ENCODE measurements at places on chromosomes 4 and X.
A peak's percentile ranks its signal among the peaks of the same experiment; 100 is the strongest.

DNA sequence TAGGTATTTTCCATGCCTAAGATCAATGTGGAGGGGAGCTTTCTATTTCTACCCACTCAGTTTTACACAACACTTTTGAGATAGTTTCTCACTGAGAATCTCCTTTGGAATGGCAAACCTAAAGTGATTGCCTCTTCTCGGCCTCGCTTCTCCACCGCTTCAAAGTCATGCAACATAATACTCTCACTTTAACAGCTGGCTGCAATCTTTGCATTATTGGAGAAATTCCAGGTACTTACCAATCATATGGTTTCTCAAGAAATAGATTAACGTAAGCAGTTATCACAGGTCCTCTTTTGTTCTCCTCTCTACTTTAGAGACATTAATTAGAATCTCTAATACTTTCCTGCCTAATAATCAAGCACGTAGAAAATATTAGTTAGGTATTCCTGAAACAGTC lies 3.7 kb upstream of the IL13RA2 start:
- no peak for DNase-seq

DNA sequence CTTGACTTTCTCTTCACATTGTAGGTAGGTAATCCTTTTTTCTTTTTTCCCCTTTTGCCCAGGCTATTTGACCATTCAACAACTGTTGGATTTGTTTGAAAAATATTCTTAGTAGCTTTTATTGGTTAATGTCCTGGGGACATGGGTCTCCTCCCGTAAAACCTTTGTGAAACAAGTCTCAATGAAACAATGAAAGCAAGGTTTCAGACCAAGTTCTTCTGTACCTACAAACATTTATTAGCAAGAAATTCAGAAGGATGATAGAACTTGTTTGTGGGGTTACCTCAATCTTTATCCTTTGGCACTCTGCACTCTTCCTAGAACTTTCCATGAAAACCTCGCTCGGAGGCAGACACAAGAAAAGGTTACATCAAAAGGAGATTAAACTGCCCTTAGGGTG lies 190.7 kb upstream of the ANK2 start:
- no peak for DNase-seq

DNA sequence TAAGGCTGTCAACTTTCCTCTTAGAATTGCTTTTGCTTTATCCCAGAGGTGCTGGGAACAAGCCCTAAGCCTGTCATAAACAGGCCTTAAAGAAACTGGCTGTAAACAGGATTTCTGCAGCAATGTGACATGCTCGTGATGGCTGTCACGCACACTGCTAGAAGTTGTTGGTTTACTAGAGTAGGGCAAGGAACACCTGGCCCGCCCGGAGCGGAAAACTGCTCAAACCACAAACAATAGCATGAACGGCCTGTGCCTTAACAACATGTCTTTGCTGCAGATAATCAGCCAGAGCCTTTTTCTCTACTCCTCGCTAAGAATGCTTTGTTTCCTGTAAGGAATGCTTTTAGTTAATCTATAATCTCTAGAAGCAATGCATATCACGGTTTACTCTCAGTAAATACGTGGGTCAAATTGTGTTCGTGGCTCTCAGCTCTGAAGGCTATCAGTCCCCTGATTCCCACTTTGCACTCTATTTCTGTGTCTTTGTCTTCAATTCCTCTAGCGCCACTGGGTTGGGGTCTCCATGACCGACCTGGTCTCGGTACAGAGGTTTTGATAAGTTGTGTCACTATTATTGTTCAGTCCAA lies 318.3 kb downstream of the GLUD2 start:
- no peak for DNase-seq

- peak; percentile 14 for DNase-seq
Observed at GRCh38 chr4:74934016-74934831, 1.3 kb downstream of the PARM1 start.

DNA sequence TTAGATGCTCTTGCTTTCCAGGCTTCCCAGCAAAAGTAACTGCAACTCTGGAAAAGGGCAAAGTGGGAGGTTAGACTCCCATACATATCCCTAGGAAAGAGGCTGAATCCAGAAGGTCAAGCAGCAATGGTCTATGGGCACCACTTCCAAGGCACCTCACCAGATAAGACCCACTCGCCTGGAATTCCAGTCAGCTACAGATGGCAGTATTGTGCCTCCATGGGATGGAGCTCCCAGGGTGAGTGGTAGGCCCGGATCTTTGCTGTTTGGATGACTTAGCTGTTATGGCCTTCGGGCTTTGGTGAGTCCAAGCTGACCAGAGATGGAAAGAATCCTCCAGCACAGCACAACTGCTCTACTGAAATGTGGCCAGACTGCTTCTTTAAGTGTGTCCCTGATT lies 688.0 kb downstream of the PCDH19 start:
- no peak for DNase-seq

DNA sequence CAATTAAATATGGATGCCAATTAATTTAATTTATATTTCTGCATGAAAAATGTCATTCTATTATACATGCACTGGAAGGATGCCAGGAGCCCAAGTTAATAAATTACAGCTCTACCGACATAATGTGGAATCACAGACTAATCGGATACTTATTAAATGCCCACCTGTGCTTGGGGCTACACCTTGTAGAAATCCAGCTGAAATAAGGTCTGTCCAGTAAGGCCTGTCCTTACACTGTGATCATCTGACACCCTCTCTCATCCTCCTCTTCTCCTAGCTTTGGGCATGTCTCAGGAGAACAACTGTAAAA lies 6.0 kb upstream of the SHISA3 start:
- DNase-seq, result no peak

- DNase-seq, result no peak
Observed at GRCh38 chrX:140503714-140504351, 1.0 kb downstream of the SOX3 start.

DNA sequence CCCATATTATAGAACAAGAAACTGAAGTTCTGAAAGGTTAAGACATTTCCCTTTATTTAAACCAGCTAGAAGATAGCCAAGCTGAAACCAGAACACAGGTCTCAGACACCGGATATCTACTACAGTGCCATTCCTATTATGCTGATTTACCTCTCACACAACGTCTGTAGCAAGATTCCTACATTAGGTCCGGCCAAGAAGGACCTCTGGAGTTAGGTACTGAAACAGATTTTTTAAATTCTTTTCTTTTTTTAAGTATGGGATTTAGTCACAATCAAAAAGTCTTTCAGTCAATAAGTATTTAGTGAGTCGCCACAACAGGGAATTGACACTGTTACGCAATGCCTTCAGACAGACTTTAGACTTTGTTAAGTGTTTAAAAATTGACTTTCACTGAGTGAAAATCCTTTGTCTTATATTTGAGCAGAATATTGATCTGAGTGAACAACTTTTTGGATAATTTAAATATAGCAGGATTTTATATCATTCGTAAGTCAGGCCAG lies 26.5 kb upstream of the SPANXN4 start:
- DNase-seq, result no peak

DNA sequence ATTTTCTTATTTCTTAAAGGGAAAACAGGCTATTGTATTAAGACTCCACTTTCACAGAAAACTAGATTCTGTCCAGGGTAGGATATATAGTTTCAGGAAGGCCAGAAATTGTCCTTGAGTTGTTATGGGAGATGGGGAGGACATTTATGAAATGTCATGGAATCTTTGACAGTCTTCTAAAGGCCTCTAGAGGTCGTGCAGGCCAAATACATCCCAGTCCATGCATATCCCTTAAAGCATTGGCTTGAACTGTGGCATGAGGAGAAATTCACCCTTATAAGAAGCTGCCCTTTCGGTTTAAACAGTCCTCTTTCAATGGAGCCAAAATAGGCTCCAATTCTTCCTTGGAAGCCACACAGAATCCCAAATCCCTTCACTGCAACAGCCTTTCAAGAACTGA lies 183.6 kb upstream of the NOCT start:
- no peak for DNase-seq

DNA sequence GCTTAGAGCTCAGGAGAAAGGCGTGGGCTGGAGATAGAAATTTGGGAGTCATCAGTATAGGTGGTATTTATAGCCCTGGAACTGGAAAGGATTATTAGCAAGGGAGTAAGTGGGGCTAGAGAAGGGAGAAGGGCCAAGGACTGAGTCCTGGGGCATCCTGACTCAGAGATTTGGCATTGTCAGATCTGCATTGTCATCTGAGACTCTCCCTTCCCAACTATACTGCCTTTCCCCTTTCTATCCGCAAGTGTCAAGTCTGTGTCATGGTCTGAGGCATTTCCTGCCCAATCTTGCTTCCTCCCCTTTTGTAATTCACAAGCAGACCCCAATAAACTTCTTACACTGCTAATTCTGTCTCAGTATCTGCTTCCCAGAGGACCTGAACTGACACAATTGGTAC lies 24.4 kb upstream of the SLC25A43 start:
- no peak for DNase-seq

DNA sequence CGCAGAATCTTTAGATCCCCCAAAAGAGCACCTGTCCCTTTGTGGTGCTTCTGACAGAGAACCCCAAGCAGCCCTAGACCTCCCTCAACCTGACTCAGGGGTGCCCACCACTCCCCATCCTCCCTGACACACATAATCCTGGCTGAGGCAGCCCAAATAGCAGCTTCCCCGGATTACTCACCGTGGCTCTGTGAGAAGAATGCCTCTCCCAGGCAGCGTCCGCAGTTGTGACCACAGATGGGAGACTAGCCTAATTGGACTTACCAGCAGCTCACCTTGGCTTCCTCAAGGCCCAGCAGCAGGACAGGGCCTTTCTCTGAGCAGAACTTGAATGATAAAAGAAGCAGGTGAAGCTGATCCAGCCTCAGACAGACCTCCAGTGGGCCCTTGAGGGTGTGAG lies 10.3 kb upstream of the ODAPH start:
- no peak for DNase-seq

GRCh38 chr4:167234316-167234881 lies at the start of gene SPOCK3:
TSS of gene SPOCK3 (minus strand) at chr4:167234494.
- DNase-seq, result peak; percentile 14

DNA sequence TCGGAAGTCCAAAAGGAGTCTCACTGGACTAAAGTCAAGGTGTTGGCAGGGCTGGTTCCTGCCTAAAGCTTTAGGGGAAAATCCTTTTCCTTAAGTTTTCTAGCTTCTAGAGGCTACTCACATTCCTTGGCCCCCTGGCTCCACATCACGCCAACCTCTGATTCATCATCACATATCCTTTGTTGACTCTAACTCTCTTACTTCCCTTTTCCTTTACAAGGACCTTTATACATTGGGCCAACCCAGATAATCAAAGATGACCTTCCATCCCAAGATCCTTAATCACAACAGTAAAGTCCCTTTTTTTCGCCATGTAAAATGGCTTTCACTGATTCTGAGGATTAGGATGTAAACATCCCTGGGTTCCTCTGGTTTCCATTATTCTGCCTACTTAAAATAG lies 146.4 kb upstream of the DCAF8L1 start:
- no peak for DNase-seq

- DNase-seq, result no peak
Observed at GRCh38 chr4:11397819-11398610, 30.7 kb downstream of the HS3ST1 start.

DNA sequence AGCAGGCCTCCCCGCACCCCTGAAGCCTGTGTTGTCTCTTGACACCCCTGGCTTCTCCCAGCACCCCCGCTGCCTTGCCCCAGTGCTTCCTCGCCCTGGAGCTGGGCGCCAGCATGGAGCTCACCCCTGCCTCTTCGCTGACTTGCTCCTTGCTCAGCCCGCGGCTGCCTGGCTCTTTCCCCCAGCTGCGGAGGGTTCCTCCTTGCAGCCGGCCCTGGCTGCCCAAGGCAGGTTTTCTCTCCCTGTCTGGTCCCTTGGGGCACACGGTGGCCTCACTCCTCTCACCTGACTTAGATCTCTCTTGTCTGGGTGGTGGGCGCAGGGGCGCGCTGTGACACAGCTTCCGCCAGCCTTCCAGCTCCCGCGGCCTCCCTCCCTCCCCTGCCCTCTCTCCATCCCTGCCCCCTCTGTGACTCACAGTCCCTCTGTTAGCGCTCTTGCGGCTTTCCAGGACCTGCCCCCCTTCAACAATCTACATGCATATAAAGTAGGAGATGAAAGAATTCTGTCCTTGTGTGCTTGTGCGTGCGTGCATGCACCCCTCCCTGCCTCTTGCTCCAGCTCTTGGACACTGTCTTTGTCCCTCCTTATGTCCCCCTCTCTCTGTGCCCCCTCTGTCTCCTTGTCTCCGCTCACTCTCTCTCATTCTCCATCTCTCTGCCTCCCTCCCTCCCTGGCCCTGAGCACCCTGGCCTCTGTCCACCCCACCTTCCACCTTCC lies 2.2 kb downstream of the PLXNB3 start:
- DNase-seq, result peak; percentile 29

- no peak for DNase-seq
Observed at GRCh38 chr4:168832763-168833575, 177.1 kb downstream of the CBR4 start.

DNA sequence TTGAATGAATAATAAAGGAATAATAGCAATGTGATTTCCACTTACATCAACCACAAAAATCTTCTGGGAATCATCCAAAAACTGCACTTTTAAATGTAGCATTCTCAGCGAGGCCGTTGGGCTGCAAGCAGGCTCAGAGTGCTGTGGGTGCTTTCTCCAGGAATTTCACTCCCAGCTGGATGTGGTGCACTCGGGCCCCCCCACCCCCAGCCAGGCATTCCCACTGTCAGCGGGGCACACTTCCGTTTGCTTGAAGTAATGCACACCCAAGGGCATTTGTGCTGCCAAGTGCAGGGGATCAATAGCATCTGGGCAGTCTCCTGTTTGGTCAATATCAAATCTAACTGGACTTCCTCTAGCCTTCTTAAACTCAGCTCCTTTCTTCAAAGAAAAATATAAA lies at the start of gene FRMD7:
Gene FRMD7 (minus strand): TSS at position 278 of the 400 bp plus-strand sequence. CDS start 176 bp downstream, at position 102.
- no peak for DNase-seq

GRCh38 chr4:181661090-181661489 lies 582.1 kb upstream of the TENM3 start:
- no peak for DNase-seq

GRCh38 chrX:38768079-38768478 lies 33.2 kb upstream of the MID1IP1 start:
- DNase-seq, result no peak

- no peak for DNase-seq
Observed at GRCh38 chr4:19005211-19005610, 983.7 kb upstream of the LCORL start.

DNA sequence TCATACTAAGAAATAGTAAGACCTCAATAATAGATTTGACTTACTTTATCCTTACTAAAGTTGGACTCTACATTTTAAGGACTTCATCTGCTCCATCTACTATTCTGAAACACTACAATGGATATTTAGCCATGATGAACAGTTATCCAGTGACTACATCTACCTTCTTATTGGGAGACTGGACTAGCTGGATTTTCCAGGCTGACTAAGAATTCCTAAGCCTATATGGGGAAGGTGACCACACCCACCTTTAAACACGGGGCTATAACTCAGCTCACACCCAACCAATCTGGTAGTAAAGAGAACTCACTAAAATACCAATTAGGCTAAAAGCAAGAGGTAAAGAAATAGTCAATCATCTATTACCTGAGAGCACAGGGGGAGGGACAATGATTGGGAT lies 1438.4 kb downstream of the TECRL start:
- DNase-seq, result no peak

- no peak for DNase-seq
Observed at GRCh38 chr4:73976716-73977115, 5.1 kb downstream of the PF4 start.

DNA sequence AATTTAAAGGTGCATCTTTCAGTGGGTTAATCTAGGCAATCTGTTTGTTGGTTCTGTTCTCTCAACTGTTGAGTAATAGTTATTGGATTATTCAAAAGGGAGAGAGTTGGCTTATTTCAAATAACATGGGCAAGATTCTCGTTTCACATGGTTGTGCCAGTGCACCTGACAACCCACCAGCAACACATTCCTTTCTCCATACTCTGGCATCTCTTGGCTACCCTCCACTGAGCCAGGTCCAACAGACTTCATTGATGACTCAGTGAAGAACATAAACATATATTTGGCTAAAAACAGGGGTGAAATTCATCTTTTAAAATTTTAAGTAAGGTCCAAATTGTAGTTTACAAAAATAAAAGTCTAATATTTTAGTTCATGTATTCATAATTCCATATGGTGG lies 967.2 kb downstream of the RPA4 start:
- DNase-seq, result no peak
